ENCODE measurements at places on chromosomes 12 and 14.

GRCh38 chr12:16329594-16329993, 17.9 kb upstream of the MGST1 start:
- DNase-seq = no peak

GRCh38 chr14:20781803-20782202, 735 bp downstream of the RNASE6 start:
- DNase-seq = no peak

DNA sequence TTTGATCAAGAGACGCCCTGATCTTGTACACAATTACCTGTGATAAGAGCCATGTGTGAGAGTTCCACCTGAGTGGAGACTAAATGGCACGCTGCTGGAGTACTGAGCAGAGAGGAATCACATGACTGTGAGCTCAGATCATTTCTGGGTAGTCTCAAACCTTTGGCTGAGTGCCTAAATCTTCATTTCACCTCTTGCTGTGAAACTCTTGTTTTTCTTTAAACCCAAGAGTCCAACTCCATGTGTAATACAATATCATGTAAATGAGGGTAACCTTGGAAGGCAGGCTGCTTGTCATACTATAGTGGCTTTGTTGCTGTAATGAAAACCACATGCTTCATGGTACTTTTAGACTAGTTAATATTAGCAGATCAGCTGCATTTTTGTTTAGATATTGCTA, 156.9 kb downstream of the CAND1 start:
- DNase-seq = no peak

DNA sequence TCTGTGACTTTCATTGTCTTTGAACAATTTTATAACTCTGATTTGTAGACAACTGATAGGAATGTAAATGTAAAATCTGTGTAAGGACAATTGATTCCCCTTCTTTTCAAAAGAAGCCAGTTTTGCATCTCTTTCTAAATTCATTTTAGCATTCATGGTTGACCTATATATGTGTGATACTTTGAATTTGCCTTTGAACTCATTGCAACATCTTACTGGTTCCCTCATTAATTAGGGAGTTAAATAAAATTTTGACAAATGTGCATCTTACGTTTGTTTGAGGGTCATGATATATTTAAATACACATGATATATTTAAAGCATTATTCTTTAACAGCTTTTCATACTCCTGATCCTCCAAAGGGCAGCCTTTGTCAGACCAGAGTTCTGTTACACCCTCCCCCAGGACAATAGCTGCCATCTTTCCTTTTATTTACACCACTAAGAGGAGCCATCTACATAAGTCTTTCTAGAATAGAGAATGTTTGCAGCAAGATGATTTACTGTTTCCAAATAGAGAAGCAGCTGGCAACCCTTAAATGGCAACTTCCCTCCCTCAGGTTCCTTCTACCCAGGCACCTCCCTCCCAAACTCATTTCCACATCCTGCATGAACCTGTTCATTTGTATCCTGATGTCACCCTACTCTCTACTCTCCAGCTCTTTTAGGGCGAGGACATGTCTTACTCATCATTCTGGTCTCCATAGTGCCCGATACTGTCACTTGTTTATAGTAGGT, 40.2 kb upstream of the APPL2 start:
- DNase-seq = no peak
